ENCODE measurements at places on chromosomes 2 and 18.

DNA sequence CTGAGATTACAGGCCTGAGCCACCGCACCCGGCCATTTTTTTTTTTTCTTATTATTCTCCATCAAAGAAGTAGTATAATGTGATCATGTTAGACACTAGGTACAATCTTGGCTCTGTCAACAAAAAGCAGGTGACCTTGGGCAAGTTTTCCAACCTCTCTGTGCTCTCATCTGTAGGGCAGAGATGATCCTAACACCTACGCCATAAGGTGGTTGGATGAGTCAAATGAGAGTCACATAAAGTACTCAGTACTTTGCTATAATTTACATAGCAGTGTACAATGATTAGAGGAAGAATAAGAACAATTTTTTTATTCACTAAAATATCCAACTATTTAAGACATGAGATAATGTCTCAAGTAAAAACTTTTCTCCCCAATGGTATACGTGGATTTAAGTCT lies 128.6 kb downstream of the TGIF1 start:
- DNase-seq, result no peak

DNA sequence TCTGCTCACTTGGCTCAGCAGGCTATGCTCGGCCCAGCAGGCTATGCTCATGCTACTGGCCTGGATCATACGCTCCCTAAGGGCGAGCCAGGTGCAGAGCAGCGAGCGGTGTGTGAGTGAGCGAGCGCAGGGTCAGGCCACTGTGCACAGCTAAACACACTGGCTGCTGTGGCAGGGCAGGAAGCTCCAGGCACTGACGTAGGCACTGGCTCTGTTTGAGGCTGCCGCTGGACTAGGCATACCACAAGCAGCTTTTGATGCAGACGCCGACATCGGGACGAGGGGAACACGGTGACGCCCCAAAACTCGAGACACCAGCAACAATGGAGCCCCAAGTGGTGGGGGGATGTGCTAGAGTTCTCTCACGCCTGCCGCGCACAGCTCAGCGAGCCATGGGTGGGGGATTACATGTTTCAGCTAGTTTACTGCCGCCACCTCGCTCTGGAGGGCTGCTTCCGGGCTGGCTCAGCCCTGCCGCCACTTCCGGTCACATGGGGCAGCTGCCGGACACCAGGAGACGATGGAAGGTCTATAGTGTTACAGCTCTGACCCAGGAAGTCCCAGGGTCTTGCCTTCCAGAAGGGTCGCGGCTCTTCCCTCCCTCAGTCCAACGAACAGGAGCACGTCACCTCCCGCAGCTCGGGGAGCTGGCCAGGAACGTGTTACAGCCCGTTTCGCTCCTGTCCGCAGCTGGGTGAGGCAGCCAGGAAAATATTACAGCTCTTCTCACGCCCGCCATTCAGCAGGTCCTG lies 1176.9 kb upstream of the LRRTM1 start:
- DNase-seq, result no peak

GRCh38 chr2:173884025-173884802 lies 81.0 kb downstream of the SP3 start:
- no peak for DNase-seq

DNA sequence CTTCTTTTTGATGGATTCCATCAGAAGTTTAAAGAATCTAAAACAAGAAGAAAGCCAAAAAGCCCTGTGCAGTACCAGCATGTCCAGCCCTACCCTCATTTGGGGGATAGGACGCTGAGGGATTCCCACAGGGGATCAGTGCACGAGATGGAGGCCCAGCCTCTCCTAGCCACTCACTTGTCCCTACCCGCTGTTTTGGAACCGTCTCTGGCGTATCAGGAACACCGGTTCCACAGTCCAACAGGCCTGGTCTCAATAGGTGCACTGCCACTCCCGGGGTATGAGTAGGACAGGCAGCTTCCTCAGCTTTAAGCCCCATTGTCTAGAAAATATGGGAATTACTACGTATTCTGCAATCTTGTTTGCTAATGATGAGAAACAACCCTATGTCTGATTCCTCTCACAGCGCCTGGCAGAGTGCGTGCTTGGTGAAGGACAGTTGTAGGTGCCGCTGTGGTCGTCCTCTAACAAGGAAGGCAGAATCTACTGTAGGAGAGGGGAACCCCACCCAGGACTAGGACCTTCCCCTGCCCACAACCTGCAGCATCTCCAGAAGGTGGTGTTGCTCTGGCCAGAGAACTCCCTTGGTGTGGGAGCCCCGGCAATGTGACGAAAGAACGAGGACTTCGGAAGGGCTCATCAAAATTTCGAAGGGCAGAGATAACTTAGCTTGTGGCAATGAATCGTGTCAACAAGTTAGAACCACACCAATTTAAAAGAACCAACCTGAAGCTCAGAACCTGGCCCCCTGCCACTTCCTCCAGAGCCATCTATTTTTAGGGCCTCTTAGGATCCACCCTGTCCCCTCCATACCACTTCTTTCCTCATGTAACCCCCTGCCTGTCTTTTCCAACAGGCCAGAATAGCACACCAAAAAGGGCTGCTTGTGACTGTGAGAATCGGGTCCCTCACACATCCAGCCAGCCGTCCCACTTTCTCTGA lies 71.7 kb downstream of the POLR1A start:
- no peak for DNase-seq

DNA sequence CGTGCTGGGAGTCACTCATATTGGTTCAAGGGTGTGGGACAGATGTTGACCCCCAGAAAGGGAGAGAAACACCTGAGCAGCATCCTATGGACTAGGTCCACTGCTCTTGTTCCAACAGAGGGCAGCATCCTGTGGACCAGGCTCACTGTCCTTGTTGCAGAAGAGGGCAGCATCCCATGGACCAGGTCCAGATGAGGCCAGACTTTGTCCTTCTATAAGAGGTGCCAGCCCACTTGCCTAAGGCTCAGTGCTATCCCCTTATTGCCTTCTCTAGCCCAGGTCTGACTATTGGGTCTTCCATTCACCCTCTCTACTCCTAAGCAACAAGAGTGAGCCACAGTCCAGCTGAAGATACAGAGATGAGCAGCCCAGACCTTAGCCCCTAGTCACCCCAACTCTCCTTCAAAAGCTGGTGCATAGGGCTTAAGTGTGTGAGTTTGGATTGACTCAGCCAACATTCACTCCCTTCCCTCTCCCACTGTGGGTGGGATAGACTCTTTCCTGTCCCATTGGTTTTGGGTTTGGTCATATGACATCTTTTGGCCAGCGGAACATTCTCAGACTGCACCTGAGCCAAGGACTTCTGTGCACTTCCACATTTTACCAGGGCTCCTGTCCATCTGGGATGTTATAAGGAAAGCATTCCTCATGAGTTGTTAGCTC lies 132.4 kb upstream of the GPC1 start:
- no peak for DNase-seq

DNA sequence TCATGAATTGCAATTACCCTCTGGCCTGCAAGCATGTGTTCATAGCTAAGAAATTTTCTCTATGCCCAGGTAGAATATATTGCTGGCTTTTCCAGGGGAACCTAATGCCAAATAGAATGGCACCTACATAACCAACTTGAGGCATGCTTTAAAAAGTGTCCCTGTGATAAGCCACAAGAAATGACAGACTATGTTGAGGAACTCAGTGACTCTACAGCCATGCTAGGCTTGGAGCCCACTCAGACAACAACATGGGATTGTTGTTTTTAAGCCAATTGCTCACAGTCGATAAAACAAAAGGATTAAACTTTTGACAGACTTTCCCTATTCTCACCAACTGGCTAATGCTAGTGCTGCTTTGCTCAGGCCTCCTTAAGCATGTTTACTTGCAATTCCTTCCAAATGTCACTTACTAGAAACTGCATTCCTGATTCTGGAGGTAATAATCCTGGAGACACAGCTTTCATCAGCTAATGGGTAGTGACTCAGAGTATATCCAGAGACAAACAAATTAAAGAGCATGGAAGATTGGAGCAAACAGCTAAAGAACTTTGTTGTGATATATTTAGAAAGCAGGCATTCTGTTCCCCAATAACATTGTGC lies 249.0 kb downstream of the SLC8A1 start:
- DNase-seq, result no peak

- no peak for DNase-seq
These were observed 460.7 kb downstream of the BCL11A start for GRCh38 chr2:60092781-60093180.

DNA sequence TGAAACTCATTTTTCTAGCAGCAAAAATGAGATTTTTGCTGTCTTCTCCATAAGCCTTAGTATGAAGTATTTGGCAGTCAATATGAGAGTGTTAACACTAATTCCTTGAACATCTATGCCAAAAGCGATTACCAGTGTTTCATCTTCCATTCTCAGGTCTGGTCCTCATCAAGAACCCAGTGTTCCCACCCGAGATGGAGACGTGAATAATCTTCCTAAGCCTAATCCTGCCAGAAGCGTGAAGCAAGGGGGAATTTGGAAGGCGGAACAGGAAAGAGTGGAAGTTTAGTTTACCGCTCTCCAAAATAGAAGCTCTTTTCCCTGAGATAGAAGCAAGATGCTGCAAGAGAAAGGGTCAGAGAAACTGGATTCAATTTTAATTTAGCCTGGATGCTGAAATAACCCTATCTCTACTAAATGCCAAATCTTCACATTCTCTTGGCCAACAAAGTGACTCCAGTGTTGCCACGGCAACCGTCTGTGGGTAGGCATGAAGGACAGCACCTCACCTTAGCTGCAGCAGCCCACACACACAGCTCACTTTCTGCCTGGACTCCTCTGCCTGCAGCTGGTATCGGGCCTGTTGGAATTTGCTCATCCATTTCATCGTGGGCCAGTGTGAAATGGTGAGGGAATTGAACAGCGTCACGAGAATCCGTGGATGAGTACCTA lies 711.1 kb downstream of the CBLN2 start:
- no peak for DNase-seq

DNA sequence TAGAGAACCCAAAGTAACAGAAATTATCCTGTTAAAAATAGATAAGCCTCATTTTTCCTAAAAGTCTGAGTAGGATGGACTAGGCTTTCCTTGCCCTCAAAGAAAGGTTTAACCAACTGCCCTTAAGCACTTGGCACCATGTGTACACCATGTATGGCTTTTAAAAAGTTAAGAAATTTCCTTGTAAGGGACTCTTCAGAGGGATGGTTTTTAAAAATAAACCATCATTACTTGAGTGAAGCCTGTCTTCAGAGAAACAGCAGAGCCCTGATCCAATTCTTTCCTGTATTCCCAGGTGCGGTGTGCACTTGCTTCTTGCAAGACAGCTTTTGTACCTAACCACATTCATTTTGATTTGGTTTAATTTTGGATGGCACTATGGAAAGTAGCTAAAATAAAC lies 1.1 kb upstream of the NEMP2 start:
- no peak for DNase-seq

DNA sequence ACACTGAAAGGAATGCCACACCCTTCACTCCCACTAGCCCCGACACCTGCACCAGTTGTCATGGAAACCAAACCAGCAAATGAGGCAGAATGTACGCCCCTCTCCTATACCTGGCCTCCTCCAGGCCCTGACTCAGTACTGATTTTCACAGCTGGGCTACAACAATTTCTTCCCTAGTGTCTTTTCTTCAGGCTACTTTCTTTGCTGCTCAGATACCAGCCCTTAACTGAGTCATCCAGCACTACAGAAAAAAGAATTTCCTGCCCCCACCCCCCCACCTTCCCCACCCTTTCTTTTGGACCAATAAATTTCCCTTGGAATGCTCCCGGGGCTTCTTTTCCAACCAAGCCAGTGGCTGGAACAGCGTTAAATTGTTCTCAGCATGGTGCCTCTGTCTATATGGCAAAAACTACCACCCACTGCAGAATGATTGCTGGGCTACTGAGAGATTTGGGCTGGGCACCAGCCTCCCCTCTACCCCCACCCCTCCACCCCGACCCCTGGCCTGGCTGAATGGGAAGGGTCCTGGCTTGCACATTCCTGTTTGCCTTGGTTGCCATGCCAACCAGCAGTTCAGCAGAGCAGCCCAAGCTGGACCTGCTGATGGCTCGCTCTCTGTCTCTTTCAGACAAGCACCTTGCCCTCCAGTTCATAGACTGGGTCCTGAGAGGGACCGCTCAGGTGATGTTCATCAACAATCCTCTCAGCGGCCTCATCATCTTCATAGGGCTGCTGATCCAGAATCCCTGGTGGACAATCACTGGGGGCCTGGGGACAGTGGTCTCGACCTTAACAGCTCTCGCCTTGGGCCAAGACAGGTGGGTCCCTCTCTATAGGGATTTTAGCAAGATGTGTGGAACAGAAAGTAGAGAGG lies 11.3 kb downstream of the SLC14A2 start:
- no peak for DNase-seq

DNA sequence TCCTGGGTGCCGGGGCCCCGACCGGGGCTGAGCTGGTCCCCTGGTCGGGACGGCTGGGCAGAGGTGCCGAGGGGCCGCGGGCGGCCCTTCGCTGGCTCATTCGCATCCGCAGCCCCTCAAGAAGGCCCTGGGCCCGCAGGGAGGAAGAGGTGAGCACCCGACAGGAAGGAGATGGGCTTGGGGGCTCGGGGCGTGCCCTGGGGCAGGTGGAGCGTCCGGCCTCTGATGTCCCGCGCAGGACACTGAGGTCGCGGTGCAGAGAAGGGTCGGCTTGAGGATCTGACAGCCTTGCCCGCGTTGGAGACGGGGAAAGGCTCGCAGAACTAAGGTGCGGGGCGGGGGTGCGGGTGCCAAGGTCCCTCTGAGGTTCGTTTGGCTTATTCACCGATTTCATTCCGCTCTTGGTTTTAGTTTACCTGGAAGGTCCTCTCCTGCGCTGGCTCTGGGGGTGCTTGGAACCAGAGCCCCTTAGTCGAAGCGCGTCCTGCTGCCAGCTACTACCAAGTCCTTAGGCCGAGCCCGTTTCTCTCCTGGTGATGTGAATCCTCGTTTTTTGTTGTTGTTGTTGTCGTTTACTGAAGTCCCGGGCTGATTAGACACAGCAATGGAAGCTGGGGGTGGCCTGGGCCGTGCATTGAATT lies 18.9 kb upstream of the CD8A start:
- DNase-seq, result no peak

DNA sequence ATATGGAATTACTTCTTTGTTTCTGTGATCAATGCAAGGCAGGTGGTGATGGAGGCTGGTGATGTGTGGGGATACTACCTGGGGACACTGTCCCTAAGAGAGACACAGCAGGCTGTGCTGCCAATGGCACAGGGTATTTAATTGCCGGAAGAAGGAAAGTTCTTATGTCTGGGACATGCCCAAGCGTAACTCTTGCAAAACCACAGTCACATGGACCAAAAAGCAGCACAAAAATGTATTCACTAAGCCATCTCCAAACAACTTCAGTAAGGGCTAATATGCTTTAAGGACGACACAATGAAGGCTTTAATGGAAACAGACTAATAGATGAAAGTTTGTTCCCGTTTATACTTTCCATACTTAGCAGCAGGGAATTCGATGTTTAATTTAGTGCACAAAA lies 49.7 kb upstream of the AP1S3 start:
- DNase-seq, result no peak
